ENCODE measurements at places on chromosomes 3 and 15. TPM values are rescaled to one million over a fixed set of nuclear protein-coding genes. Genes with fewer than 3 reads are reported as not detected.

The PRTG gene
- 4.7 TPM for total RNA-seq

DNA sequence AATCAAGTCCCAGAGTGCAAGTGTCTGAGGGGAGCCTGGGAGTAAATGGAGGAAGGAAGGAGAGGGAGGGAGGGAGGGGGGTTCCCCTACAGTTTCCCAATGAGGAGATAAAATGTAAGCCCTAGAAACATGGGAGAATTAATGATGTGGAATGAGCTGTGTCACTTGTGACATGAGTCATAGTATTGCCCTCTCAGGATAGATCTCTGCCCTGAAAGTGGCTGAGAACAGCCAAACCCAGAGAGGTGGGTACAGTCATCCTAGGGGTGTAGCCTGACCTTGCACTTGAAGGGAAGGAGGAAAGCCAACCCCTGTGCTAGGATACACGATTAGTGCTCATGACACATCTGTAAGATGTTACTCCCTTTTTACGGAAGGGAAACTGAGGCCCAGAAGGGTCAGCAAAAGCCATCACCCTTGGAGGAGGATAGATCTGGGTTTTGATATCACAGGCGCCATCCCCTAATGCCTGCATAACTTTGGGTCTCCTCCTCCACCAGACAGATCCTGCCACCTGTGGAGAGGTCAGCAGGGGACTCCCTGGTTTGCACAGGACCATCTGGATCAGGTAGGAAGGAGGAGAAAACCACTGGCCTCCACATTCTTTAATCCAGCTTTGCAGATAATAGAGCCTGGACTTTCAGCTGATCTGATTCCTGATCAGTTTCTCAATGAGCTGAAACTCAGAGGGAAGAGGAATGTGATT, 23.1 kb upstream of the USP3 start:
- H3K4me1 ChIP-seq, result peaks cover 40% of the 10 kb centered on the region
- no peak overlapping the region for H3K27ac ChIP-seq
- H3K27me3 ChIP-seq, result no peaks in the 10 kb centered on the region
- H3K4me3 ChIP-seq, result no peak overlapping the region
- H3K36me3 ChIP-seq, result no peaks in the 10 kb centered on the region

- H3K27me3 ChIP-seq, result no peaks in the 10 kb centered on the region
- peak; percentile 14 for DNase-seq
- peak overlapping the region; percentile 31 for H3K27ac ChIP-seq
- H3K4me3 ChIP-seq, result peak overlapping the region; percentile 5
- peaks cover 51% of the 10 kb centered on the region for H3K4me1 ChIP-seq
- H3K36me3 ChIP-seq, result no peaks in the 10 kb centered on the region
Measured at GRCh38 chr3:150248888-150249681, 159.0 kb upstream of the TSC22D2 start.

The OR5K2 gene
- total RNA-seq, result not detected

DNA sequence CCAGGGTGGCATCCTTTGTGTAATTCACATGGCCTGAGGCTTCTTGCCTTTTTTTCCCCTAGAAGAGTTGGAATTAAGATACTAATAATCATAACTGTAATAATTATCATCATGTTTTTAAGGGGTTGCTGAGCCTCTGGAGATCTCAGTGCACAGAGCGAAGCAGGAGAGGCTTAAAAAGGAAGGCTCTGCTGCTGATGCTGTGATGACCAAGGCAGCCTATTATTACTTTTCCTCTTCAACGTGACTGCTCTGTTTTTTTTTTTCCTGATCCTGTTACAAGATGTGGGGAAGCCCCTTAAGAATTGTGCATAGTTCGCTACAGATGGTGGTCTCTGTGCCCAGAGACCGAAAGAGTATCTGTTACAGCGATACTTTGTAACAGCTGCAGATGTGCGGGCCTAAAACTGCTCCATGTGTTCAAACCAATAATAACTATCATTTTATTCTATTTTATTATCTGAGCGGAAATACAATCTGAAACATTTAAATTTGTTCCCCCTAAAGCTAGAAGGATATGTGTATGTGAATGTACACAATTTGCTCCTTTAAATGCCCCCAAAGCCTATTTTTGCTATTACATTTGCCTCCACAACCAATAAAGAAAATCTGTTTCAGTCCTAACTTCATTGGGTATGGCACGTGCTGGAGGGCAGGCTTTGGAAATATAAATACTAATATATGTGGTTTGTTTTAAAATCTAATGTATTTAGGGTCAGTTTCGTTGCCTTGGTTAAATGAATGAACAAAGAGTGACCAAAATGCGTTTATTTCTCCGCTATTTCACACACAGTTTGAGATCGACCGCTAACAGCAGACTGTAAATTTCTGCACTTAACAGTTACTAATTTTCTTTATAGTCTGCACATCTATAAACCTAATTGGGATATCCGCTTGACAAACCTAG, 4.6 kb downstream of the SHOX2 start:
- H3K27ac ChIP-seq, result no peak overlapping the region
- peaks cover 29% of the 10 kb centered on the region for H3K27me3 ChIP-seq
- peaks cover 8% of the 10 kb centered on the region for H3K4me1 ChIP-seq
- H3K36me3 ChIP-seq, result peaks cover 22% of the 10 kb centered on the region

The TCF12 gene
- total RNA-seq, result 82.2 TPM

GRCh38 chr15:40722934-40723333, 28.0 kb downstream of the RAD51 start:
- no peak overlapping the region for H3K4me3 ChIP-seq
- no peaks in the 10 kb centered on the region for H3K27me3 ChIP-seq
- H3K36me3 ChIP-seq, result peaks cover 9% of the 10 kb centered on the region
- H3K4me1 ChIP-seq, result no peaks in the 10 kb centered on the region

The ST8SIA2 gene
- 0.29 TPM for total RNA-seq

GRCh38 chr15:61404567-61404966, 175.5 kb upstream of the RORA start:
- H3K27me3 ChIP-seq, result no peaks in the 10 kb centered on the region
- DNase-seq, result no peak
- no peaks in the 10 kb centered on the region for H3K4me1 ChIP-seq
- H3K4me3 ChIP-seq, result no peak overlapping the region

DNA sequence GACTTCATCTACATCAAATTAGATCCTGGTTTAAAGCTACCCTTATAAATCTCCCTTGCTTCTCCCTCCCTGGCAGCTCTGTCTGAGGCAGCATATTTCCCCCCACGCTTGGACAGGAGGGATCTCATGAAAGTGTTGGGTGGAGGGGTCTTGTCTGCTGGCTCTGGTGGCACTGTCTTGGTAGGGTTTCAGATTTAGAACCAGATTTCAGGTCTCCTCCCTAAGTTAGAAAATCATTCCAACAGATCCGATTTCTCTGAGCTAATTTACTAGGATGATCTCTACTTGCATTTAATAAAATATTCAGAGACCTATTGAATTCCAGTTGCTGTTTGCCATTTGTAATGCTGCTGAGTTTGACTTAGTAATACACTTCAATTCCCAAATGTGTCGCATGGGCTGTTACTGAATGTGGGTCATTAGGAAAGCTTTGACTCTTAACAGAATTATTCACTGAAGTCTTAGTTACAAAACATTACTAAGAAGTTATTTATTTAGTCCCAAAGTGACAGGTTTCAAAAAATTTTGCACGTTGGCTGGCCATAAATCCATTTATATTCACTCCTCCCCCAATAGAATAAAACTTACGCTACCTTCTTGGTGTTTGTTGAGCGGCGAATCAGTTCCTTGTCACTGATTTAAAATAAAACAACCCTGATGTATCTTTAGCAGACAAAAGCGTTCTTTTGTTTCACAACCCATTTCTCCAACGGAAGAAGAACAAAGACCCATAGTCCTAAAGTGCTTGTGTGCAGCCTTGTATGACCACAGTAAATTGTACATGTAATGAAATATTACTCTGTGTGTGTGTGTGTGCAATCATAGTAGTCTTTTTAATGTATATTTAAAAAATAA, 84.5 kb downstream of the TRAK1 start:
- DNase-seq, result no peak
- H3K27me3 ChIP-seq, result no peaks in the 10 kb centered on the region
- no peak overlapping the region for H3K4me3 ChIP-seq
- H3K4me1 ChIP-seq, result peaks cover 13% of the 10 kb centered on the region
- H3K36me3 ChIP-seq, result peaks cover 4% of the 10 kb centered on the region

The TLR9 gene
- not detected for total RNA-seq

The PPP1R14D gene
- not detected for total RNA-seq

DNA sequence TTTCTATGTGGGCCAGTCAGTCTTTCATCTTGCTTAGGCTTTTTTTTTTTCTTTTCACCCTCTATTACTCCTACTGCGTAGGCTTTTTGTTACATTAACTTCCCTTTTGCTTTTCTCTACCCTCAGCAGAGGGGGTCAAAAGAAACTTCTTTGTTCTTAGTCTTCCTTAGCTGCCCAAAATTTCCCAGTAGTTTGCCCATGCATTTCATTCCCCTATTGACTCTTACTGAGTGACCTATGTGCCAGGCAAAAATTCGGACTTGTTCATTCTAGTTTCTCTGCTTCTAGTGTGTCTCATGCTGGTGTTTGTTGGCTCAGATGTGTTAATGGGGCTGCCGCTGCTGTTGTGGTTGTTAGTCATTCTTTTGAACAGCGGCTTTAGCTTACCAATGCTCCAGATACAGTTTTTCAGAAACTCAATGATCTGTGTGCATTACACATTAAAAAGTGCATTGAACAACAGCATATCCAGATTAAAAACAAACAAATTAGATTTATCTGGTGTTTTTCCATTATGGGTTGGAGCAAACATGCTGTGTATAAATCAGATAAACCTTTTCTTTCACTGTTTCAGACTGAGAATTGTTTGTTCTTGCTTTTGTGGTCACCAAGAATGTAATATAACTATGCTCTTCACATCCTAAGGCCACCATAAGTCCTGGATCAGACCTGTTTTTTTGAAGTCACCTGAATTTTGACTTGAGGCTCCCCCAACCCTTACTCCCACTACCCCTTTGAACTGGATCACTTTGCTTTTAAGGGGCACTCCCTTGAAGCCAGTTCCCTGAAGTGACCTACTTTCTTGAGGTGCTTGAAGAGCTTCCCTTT, 43.1 kb downstream of the PDE8A start:
- H3K27me3 ChIP-seq, result no peaks in the 10 kb centered on the region
- H3K36me3 ChIP-seq, result no peaks in the 10 kb centered on the region
- peak; percentile 88 for DNase-seq
- no peak overlapping the region for H3K27ac ChIP-seq
- H3K4me1 ChIP-seq, result peaks cover 42% of the 10 kb centered on the region
- H3K4me3 ChIP-seq, result no peak overlapping the region

The SLC28A2 gene
- total RNA-seq, result not detected

GRCh38 chr15:99275525-99276128, 24.3 kb downstream of the LRRC28 start:
- DNase-seq, result no peak
- no peaks in the 10 kb centered on the region for H3K27me3 ChIP-seq
- H3K36me3 ChIP-seq, result no peaks in the 10 kb centered on the region
- H3K27ac ChIP-seq, result no peak overlapping the region
- peaks cover 9% of the 10 kb centered on the region for H3K4me1 ChIP-seq
- no peak overlapping the region for H3K4me3 ChIP-seq

- H3K36me3 ChIP-seq, result no peaks in the 10 kb centered on the region
- H3K4me3 ChIP-seq, result no peak overlapping the region
- DNase-seq, result no peak
- H3K27ac ChIP-seq, result no peak overlapping the region
- no peaks in the 10 kb centered on the region for H3K27me3 ChIP-seq
Measured at GRCh38 chr3:150765949-150766720, 3.2 kb upstream of the SIAH2 start.
